ENCODE measurements at places on chromosomes 5 and 9.

- DNase-seq: no peak
These were observed 8.8 kb upstream of the PRDM6 start for GRCh38 chr5:123080215-123080614.

- DNase-seq: peak; percentile 88
These were observed at the start of gene NR3C1 for GRCh38 chr5:143403593-143404415. TSS of gene NR3C1 (minus strand) at chr5:143403686. CDS start at chr5:143400839, 2,847 bp downstream.

- no peak for DNase-seq
These were observed 3.6 kb upstream of the RAPGEF1 start for GRCh38 chr9:131743501-131743900.

DNA sequence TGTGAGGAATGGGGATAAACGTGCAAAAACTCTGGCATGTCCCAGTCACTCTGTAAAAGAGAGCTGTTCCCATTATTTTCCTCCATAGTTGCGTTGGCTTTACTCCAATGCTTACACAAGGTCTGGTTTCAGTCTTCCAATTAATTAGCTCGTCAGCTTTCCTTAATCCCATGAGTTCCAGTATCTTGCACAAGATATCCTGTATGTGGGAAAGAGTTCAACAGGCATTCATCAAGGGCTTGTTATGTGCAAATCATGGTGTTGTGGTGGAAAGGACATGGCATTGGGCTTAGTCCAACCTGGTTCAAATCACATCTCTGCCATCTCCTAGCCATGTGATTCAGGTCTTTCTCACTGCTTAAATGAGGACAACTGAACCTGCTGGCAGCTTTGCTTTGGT is 77.5 kb upstream of the PANK3 start:
- peak; percentile 28 for DNase-seq

DNA sequence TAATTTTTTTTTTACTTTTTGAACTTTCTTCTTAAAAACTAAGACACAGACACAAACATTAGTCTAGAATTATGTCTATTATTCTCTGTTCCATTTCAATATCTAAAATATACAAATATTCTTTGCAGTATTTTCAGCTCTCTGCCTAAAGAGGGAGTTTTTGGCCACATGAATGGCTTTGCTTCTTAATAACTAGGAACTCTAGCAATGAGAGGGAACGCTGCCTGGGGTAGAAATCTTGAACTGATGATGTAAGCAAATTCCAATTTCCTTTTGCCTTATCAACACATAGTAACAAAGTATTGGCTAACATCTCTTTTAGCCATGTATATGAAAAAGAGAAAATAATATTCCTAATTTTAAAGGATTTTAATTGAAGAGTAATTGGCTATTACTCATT is 51.9 kb downstream of the SLC25A46 start:
- DNase-seq: peak; percentile 87

GRCh38 chr5:78979909-78980308 is 5.2 kb downstream of the ARSB start:
- DNase-seq: peak; percentile 10

DNA sequence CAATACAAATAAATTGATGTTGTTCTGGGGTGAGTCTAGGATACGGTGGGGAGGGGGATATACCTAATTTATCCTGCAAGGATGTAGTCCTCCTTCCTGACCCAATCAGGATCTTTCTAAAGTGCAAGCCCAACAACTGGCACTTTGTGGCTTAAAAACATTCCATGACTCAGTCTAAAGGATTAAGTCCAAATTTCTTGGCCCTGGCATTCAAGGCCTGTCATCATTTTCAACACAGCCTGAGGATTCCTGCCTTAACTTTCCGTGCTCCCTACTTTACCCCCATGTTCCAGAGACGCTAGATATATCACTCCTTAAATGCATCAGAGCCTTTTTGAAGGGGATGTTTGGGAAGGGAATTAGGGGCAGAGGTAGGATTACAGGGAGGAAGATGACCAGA is 1.0 kb downstream of the FAM221B start:
- peak; percentile 83 for DNase-seq

DNA sequence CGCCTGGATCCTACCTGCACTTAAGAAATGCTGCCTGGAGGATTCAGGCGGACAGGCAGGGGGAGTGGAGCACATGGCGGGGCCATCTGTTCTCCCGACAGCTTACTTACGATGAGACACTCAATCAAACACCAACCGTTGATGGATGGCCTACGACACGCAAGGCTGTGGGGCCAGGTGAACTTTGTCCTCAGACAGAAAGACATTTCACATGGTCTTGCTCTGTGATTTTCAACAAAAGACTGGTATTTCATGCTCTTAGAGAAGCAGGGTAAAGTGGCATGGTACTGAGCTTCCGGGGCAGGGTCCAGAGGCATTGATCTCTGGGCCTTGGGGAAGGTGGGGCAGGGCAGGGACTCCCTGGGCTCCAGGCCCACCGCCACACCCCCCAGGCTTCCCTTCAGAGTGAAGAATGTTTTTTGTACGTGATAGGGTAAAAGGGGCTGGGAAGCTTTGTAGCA is 9.1 kb upstream of the OLFM1 start:
- no peak for DNase-seq

GRCh38 chr5:73482383-73483136 is 15.7 kb upstream of the BTF3 start:
- DNase-seq: peak; percentile 59

DNA sequence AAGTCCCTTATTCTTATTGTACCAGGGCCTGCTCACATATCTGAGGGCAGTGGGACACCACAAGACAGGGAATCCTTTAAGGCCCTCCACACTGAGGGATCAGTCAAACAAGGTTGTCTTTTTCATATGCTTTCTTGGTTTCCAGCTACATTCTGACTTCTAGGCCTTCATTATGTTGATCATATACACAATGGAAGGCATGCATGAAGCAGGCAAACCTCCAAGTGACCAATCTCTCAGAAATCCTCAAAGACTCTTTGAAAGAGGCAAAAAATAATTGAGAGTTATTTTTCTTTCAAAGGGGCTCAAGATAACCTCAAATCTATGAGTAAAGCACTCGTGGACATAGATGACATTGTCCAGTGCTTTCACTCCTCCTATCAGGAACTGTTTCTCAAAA is 1195.9 kb upstream of the ACO1 start:
- peak; percentile 1 for DNase-seq

GRCh38 chr5:60183881-60184280 is 290.4 kb upstream of the PDE4D start:
- DNase-seq: no peak

GRCh38 chr5:141208478-141208877 is at the start of gene PCDHB12:
TSS of gene PCDHB12 (plus strand) at chr5:141208719. CDS start at chr5:141208908, 189 bp downstream.
- no peak for DNase-seq

DNA sequence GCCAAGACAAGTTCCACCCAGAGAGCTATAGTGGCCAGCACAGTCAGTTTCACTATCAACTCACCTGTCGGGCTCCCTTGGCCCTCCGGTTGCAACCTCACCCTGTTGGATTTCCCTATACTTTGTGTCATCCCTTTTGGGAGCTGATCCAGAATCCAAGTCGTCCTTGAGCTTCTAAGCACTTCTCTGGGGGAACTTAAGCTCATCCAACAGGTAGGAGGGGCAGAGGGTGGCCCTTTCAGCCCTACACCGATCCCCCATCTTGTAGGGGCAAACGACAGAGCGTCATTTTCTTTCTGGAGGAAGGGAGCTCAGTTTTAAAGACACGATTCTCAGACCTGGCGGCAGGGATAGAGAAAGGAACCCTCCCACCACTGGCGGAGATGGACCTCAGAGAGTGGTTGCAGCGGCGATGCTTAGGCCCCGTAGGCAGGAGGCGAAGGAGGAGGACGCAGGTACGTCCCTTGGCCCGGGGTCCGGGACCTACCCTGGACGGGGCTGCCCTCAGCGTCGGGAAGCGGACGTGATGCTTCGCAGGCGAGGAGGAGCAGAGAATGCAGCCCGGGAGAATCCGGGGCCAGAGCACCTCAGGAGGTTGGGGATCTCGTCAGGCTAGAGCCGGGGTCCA is 519 bp downstream of the ZER1 start:
- DNase-seq: peak; percentile 32

DNA sequence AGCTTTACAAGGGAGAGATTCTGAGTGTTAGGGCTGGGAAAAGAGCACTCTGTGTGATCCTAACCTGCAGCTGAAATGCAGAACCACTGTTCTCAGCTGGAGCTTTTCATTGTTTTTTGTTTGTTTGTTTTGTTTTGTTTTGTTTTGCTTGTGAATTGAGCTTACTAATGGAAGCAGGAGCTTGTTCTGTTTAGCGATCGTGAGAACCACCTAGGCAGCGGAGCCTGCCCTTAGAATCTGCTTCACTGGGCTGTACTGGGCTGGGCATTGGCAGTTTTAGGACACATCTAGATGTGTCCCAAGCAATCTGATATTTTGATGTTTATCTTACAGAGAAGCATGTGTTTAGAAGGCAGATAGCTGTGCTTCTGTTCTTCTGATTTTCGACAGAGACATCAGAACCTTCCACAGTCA is 14.3 kb downstream of the SYK start:
- DNase-seq: no peak

GRCh38 chr5:34503379-34504253 is 152.5 kb upstream of the RAI14 start:
- no peak for DNase-seq

DNA sequence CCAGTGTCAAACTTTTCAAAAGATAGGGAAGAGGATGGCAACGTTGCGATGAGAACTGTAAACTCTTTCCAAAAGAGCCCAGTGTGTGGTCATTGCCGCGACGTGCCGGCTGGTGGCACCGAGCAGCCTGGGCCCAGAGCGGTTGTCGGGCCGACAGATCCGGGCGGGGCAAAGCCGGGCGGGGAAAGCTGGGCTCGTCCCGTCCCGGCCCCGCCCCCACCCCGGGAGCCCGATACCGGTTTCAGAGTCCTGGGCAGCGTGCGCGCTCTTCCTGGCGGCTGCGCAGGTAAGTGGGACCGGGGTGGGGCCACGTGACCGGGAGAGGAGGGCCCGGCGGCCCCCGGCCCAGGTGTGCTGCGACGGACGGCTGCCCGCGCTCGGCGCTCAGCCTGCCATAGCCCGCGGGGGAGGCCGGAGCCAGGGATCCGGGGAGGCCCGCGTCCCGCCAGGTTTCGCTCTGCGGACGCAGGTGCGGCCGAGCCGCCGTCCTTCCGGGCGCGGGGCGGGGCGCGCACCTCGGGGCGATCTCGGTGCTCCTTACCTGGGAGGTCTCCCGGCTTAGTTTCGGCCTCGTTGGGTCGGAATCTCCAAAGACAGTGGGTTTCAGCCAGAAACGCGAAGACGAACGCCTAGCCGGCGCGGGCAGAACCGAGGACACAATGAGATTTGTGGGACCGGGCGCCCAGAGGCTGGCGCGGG is at the start of gene MARVELD2:
Gene MARVELD2, plus strand, starts transcription at position 232 of the 699 bp plus-strand sequence. CDS start 4,270 bp downstream, outside the sequence.
- peak; percentile 36 for DNase-seq

- peak; percentile 85 for DNase-seq
These were observed 67.2 kb upstream of the DAP start for GRCh38 chr5:10828241-10828640.

GRCh38 chr9:105877721-105878120 is 183.4 kb downstream of the TMEM38B start:
- DNase-seq: no peak

DNA sequence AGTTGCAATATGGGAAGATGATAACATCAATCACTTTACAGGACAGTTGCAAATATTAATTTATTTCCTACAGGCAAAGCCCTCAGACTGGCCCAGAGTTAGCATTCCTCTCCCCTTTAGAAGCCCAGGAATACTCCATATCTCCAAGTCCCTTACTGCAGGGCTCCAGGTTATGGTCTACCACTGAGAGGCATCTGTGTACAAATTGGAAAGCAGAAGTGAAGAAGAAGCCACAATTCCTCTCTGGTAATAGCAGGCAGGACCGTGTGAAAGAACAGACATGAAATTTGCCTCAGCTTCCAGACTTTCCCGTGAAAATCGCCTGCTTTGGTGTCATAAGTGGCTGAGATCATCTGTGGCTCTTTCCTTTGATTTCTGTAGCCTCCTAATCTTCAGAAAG is 289.6 kb downstream of the GLIS3 start:
- DNase-seq: no peak

- no peak for DNase-seq
These were observed 132.8 kb downstream of the MUSK start for GRCh38 chr9:110801426-110801825.

DNA sequence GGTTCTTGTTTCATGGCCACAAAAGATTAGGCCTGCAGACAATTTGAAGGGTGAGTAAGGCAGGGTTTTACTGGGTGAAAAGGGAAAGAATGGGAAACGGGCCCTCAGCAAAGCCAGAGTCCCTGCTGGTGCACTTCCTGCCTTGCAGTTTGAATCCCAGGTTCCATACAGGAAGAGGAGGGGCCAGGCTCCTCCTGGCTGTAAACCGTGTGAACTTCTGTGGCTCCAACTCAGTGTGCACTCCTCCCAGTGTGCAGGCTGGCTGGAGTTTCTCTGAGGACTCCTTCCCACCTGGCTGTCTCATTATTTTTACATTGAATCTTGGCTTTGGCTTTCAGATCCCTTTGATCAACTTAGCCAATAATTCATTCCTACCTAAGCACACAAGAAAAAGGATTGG is 367.1 kb upstream of the KLF4 start:
- no peak for DNase-seq

GRCh38 chr5:32677023-32677422 is 34.1 kb upstream of the NPR3 start:
- DNase-seq: no peak

GRCh38 chr9:4932681-4933080 is 52.4 kb upstream of the JAK2 start:
- no peak for DNase-seq

DNA sequence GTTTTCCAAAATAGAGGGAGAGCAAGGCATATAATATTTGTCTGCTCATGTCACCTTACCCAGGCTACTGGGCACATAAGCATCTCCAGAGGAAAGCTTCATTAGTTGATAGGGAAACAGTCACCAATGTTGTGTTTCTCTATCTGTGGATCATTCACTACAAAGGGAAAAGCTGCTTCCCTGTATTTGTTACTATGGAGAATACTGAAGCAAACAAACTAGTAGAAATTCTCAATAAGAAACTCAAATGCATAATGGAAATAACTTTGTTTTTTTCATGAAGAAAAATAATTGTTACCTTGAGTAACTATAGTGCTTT is 138.2 kb downstream of the PCSK1 start:
- DNase-seq: no peak

DNA sequence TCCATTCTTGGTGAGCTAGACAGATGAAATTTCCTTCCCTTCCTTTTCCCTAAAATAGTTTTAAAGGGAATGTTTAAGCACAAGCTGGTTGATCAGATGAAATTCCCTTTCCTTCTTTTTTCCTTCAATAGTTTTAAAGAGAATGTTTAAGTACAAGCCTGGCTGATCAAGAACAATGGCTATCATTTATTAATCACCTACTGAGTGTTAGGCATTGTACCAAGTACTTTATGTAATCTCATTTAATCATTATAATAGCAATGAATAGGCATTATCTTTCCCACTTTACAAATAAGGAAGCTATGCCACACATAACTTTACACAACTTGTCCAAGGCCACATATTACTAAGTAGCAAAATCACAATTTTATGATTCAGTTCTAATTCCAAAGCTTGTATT is 152.0 kb upstream of the ACOT12 start:
- no peak for DNase-seq

GRCh38 chr5:94196953-94197352 is 421.5 kb downstream of the KIAA0825 start:
- DNase-seq: no peak

DNA sequence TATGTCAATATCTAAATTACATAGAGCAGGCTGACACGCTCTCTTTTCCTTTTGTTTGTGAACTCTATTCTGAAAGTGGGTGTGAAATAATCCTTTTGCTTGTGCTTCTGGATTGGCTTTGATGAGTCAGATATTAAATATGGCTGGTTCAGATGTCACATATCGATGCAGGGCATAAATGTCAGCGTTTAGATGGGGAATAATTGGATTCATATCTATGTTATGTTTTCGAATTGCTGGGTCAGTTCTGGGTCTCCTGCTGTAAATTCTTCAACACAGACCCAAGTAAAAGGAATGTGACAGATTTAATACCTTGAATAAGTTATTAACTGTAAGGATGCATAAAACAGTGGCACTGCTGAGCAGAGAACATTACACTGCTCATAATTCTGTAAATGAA is 118.7 kb upstream of the SNX2 start:
- DNase-seq: peak; percentile 28

Measured in iris pigment epithelial cell (primary cell).